ENCODE measurements at places on chromosomes 7 and 10.

DNA sequence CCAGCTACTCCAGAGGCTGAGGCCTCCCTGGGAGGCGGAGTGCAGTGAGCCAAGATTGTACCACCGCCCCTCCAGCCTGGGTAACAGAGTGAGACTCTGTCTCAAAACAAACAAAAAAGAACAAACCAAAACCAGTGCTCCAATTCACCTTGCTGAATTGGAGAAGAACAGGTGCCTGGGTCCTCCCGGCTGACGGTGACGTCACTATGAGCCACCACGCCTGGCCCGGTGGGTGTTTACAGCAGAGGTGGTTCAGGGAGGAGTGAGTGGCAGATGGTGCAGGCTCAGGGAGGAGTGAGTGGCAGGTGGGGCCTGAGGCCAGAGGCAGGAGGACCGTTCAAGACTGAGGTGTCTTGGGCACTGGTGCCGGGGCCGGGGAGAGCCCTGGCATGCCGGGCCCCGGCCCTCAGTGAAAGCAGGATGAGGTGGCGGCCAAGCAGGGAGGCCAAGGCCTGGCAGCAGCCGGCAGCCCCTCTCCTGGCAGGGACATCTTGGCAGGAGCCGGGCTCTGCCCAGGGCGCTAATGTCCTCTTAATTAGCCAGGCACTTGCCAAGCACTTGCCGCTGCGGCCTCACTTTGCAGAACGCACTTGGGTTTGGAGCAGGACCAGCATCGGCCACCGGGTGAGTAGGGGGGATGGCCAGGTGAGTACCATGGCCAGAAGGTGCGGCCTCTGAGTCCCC, 162.8 kb upstream of the TNRC18 start:
- DNase-seq: no peak

GRCh38 chr7:120404042-120404441, 131.1 kb downstream of the KCND2 start:
- no peak for DNase-seq

GRCh38 chr10:18312374-18313139, 172.3 kb downstream of the CACNB2 start:
- DNase-seq: no peak

DNA sequence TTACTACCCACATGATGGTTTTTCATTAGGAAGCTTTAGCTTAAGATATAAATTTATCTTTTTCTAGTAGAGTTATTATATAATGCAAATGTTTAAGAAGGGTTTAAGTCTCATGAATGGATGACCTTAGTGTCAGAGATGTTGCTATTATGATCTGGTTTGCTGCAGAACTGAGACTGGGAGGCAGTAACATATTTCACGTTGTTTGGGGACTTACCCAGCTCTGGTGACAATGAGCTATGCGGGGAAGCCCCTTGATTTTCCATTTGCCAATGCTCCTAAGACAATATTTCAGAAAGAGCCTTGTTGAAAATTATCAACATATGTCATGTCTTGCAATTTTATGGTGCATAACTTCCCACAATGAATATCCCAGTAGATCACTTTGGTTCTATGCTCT, 754.6 kb downstream of the REEP3 start:
- DNase-seq: no peak

- DNase-seq: no peak
Measured at GRCh38 chr10:88104223-88104622, 240.8 kb downstream of the PTEN start.

DNA sequence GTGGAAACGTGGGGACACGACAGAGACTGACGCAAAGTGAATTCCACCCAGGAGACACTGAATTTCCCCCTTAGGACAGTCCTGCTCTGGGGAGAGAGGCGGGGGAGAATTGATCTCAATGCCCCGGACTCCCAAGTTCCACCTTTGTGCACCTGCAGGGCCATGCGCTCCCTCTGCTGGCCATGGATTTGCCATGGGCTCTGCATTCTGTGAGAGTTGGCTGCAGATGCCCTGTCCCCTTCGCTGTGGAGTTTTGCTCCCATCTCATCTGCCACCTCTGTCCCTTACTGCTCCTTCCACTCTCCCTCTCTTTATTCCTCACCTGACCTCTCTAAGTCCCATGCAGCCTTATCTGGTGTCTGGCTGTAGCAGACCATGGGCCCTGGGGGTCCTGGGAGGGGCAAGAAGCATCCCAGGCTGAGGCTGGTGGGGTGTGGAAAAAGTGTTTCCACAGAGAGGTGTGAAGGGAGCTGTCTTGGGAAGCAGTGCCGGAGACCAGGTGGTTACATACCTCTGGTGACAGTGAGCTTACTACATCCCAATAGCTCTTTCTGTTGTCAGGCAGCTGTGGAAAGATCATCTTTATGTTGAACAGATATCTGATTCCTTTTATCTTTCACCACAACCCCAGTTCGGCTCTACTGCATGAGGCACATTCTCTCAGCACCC, 14.3 kb downstream of the GHRHR start:
- no peak for DNase-seq

DNA sequence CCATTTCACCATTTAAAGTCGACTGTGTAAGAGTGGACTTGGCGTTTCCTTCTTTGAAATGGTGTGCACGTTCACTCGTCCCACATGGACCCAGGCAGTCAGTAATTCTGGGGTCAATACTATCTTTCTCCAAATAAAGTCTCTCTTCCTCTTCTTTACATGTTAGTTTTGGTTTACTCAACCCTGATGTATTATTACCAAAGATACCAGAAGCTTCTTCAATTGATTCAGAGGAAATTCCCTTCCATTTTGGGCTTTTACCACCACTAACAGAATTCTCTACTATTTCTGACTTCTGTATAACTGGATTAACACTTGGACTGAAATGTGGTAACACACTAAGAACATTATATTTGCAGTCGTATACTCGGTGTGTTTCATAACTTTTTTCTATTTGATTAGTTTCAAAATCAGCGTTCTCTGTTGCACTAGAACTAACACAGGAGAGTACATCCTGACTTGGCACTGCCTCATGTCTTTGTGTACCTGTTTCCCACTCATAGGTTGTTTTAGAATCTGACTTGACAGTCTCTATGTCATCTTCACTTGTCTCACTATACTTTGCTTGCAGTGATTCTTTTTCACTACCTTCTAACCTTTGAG, 60.8 kb downstream of the LARP4B start:
- no peak for DNase-seq

DNA sequence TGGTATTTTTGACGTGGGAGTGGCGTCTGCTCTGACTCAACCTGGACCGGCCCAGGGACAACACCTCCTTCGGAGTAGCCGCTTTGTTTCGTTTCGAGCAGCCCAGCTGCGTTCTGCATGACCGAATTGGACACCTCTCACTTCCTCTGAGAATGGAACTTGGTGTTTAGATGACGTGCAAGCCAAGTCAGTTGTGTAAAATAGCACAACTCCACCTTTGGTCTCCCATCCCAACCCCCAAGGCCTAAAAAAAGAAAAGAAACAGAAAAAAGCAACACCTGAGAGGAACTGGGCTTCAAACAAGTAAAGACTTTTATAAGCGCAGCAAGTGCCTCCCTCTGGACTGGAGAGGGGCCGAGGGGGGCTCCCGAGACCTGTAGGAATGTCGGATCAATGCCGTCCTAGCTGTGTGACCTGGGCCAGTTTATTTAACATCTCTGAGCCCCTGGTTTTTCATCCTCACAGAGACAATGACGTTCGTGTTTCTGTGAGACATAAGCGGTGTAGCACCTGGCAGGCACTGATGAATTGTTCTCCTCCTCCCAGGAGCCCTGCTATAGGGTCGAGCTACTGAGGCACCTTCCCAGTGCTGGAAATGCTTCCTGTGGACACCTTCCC, 52.0 kb upstream of the SMNDC1 start:
- DNase-seq: no peak

GRCh38 chr10:4653160-4653559, 172.8 kb upstream of the AKR1E2 start:
- DNase-seq: no peak

DNA sequence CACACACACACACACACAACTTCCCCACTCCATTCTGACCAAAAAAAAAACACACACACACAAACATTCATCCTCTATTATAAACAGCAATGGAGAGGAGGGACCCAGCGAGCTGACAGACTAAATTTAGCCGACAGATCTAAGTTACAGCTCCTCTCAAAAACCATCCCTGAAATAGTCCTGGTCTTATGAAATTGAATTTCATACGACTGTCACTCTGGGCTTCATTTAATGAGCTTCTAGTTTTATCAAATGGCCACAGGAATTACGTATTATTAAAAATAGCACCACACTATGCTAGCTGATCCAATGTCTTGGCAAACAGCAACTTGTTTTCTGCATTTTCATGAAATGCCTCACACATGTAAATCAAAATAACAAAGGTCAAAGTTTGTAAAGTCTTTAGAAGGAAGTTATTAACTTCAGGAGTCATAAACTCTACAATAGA, 131.3 kb upstream of the ASAH2 start:
- no peak for DNase-seq

DNA sequence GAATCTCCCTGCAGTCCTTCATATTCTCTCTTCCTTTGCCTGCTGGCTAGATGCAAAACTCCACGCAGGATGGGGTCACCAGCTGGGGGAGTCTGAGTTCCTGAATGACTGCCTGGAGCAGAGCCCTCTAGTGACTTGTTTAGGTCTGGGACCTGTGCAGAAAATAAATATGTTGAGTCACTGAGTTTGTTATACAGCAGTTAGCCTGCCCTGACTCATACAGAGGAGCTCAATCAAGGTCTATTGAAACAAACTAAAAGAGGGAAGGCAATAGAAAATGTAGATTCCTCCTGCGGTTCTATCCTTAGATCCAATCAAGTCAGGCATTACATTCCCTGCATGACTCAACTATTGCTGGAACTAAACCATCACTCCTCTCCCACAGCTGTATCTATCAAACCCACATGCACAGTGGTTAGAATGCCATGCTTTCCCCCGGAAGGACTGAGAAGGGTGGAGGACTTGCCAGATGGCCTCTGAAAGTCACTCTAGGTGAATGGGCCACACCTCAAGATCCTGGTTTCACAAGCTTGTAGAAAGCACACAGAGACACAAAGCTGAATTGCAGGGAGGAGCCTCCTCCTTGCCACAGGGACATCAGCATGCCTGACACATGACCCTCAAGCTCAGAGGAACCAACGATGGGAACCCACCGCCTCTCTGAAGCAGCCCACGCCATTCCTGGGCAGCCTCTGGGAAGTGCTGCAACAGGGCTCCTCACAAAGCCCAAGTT, 73.9 kb downstream of the SH3PXD2A start:
- no peak for DNase-seq

- no peak for DNase-seq
Measured at GRCh38 chr7:156307193-156307592, 333.4 kb upstream of the RNF32 start.

- DNase-seq: no peak
Measured at GRCh38 chr7:137989094-137989493, 12.8 kb downstream of the CREB3L2 start.

DNA sequence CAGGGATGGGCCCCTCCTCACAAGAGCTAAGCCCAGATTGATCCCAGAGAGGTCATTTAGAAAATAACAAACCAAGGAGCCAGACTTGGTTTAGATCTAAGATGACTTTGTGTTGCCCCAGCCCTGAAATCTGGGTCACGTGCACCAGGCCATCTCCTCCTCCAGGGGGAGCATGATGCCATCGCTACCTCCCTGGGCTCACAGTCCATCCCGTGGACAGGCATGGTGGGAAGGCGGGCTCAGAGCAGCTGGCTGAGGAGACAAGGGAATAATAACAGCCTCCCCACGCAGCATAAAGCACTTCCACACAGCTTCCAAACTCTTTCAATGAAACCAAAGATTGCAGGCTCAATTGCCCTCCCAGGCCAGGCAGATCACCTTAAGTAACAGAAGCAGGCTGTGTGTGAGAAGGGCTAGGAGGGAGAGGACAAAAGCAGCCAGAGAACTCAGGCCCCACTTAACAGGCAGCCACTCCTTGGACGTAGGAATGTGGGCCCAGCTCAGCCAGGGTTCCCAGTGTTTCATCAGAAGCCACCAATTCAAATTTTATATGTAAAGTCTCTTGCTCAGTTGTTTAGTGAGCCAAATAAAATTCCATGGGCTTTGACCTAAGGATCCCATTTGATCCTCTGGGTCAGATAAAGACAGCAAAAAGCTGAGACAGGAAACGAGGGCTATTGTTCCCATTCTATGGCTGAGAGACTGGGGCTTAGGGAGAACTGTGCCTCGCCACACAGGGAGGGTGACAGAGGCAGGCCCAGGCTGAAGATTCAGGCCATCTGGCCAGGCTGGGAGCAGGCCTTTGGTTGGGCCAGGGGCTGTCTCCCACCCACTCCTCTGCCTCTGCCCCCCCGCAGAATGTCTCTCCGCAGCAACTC, 100.2 kb downstream of the COL13A1 start:
- no peak for DNase-seq

DNA sequence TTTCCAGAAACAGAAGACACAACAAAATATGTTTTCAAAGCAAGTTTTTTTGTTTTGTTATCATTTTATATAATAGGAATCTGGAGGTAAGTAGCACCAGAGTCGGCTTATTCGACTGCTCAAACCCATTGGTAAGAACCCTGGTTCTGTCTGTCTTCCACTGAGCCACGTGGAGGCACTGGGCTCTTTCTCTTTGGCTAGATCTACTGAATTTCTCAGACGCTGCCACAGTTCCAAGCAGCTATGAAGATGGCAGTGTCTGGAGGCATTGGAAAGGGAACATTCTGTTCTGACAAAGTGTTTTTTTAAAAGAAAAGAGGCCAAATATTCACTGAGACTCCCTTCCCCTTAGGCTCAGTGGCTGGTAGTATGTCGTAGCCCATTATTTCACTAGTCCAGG, 338.8 kb downstream of the NRG3 start:
- DNase-seq: no peak

DNA sequence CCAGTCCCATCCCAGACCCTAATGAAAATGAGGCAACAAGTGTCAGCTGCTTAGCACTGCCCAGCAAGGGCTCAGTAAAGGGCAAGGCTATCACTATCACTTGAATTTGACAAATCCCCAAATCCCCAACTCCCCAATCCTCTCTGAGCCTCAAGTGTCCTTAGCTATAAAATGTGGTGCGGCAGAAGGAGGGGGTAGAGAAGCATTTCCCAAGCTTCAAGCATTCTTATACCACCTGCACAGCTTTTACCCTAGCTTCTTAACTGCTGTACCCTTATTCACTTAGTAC, 41.6 kb downstream of the XPNPEP1 start:
- DNase-seq: no peak

- DNase-seq: no peak
Measured at GRCh38 chr7:106620034-106620433, 40.9 kb downstream of the CCDC71L start.

- no peak for DNase-seq
Measured at GRCh38 chr10:129274748-129275474, 192.1 kb upstream of the MGMT start.

DNA sequence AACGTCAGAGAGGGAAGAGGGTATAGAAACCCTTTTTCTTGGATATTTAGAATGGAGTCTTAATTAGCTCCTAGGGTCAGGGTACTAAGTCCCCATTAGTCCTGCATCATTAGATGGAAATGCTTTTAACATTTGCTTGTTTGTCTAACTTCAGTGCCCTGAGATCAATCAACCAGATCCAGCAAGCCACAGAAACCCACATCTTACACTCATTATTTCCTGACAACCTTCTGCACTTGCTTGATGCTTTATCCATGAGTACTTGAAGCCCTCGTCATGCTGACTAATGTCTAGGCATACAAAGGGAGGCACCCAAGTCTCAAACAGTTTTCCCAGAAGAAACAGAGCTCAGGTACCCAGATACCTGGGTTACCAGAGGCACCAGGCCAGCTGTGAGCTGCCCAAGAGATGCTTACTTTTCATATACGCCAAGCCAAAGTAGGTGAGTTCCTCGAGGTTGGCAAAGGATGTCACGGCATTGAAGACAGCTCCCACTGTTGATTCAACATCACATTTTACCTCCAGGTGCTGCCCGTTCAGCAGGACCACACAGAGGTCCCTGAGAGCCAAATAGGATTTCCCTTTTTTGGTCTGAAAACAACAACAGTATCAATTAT, 42.7 kb downstream of the FRMPD2 start:
- no peak for DNase-seq
